MV-4-11 (cell line): ENCODE measurements at places on chromosomes 13 and 19.

GRCh38 chr19:55339889-55340783, 460 bp downstream of the KMT5C start:
- DNase-seq: no peak

GRCh38 chr13:19590423-19590822, 29.1 kb upstream of the TPTE2 start:
- DNase-seq: no peak

DNA sequence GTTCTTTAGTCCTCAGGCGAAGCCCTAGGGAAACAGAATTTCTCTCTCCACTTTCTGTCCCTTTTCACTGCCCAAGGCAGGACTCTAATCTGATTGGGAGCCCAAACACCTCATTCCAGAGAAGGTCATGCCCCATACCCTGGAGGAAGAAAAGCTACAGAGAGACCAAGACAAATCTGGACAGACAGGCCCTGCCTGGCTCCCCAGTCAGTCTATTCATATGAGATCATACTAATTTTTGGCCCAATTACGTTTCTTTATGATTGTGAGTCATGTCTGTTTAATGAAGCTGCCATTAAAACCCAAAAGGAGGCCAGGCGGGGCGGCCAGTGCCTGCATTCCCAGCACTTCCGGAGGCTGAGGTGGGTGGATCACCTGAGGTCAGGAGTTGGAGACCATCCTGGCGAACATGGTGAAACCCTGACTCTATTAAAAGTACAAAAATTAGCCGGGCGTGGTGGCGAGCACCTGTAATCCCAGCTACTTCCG, 3.3 kb upstream of the AP3D1 start:
- no peak for DNase-seq

DNA sequence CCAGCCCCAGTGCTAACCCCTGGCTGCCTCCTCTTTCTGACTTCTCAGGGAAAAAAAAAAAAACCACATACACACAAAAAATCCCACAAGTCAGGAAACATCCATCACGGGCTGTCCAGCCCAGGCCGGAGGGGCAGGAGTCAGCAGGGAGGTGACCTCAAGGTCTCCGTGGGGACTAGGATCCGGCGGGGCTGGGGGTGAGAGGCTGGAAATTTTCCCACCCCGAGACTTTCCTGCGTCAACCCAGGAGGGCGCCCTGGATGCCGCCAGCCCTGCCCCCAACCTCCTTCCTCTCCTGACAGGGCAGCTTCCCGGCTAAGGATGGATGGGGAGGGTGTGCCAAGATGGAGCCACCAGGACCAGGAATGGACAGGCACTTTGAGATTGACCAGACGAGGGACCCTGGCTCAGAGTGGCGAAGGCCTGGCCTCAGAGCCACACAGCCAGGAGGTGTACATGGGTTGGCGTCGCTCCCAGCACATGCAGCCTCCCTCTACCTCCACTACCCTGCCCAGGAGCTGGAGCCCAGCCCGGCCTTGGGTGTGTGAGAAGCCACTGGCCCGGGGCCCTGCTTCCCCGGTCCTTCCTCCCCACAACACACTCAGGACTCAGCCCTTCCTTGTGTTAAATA, 33.3 kb downstream of the BLOC1S3 start:
- peak; percentile 66 for DNase-seq

- DNase-seq: no peak
Measured at GRCh38 chr19:33343859-33344572, 29.5 kb upstream of the CEBPG start.

DNA sequence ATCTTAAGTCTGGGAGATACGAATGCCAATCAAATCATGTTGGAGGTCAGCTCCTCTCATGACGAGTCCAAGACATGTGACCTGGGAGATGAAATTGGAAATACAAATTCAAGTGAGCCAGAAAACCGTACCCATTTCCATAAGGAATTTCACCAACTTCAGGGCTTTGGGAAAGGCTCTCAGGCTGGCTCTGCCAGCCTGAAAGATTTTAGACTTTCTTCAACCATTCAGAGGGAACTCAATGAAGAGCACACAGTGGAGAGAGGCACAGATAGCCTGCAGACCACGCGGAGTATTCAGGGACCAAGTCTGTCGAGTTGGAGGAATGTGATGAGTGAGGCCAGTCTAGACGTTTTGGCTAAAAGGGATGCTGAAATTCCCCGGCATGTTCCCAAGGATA, 204.6 kb downstream of the MTUS2 start:
- DNase-seq: no peak

DNA sequence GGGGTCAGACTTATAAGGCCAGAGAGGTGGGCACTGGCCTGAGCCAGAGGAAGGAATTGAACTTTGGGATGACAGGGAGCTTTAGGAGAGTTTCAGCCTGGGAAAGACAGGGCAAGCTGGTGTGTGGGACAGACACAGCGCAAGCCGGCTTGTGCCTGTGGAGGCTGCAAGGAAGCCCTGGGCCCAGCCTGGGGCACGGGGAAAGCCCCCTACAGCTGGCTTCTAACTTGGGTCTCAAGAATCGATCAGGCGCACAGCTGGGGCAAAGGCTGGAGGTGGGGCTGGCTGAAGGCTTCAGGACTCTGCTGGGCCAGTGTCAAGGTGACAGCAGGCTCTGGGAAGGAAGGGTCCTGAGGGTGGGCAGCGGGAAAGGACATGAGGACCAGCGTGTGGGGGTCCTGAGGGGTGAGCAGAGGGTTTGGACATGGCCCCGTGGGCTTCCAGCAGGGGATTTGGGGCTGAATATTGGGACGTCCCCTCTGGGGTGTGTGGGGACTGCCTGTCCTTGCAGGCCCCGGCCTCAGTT, 3.0 kb downstream of the PTOV1 start:
- no peak for DNase-seq

- no peak for DNase-seq
Measured at GRCh38 chr13:24684600-24684998, 4.4 kb downstream of the ATP12A start.
